Gastroesophageal sphincter (tissue), 4 donors: ENCODE measurements at places on chromosomes 6 and 20. TPM values are rescaled to one million over a fixed set of nuclear protein-coding genes. Genes with fewer than 3 reads are reported as not detected.

IMPG1 gene
- 0.54 TPM for total RNA-seq

DCDC2 gene
- 0.15 TPM for total RNA-seq

PLEKHG1 gene
- total RNA-seq = 14.2 TPM

LRRC73 gene
- 0.16 TPM for total RNA-seq

- H3K27me3 ChIP-seq = no peaks in the 10 kb centered on the region
- no peak overlapping the region for H3K27ac ChIP-seq
- ATAC-seq = no peak
- no peak overlapping the region for H3K4me3 ChIP-seq
Measured at GRCh38 chr20:1443085-1443484, 23.6 kb downstream of the NSFL1C start.

DNA sequence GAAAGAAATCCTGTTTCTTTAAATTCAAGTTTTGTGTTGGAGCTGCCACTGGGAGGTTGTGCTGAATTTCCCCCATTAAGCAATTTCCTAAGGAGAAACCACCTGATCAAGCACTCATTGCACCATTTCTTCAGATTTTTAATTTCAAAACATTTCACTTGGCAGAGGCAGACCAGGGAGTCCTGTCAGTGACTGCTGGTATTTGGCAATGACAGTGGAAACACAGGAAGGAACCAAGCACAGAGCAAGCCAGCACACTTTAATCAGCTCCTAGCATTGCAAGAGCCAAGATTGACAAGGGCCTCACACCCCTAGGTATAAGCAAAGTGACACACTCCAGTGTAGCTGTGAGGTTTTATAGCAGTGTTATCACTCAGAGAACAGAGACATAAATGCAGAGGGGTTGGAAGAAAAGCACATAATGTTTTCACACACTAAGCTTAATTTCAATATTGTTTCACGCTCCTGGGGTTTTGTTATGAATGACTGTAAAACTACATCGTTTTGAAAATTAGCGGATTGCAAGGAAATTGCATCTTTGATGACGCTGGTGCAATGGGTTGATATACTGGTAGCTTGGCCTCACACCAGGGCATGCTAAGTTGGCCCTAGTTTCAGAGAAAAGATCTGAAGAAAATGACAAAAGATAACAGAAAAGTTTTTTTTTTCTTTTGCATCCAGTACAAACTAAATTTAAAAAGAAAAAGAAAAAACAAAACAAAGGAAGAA is 768.4 kb downstream of the TFAP2A start:
- H3K36me3 ChIP-seq = no peaks in the 10 kb centered on the region
- no peaks in the 10 kb centered on the region for H3K4me1 ChIP-seq
- no peak overlapping the region for H3K27ac ChIP-seq

GRCh38 chr20:38961530-38962043 is 557 bp upstream of the DHX35 start:
- H3K36me3 ChIP-seq = no peaks in the 10 kb centered on the region
- H3K4me3 ChIP-seq = peak overlapping the region; percentile 72
- peak overlapping the region; percentile 95 for H3K27ac ChIP-seq
- H3K4me1 ChIP-seq = no peaks in the 10 kb centered on the region
- no peak for ATAC-seq
- H3K27me3 ChIP-seq = no peaks in the 10 kb centered on the region

DNA sequence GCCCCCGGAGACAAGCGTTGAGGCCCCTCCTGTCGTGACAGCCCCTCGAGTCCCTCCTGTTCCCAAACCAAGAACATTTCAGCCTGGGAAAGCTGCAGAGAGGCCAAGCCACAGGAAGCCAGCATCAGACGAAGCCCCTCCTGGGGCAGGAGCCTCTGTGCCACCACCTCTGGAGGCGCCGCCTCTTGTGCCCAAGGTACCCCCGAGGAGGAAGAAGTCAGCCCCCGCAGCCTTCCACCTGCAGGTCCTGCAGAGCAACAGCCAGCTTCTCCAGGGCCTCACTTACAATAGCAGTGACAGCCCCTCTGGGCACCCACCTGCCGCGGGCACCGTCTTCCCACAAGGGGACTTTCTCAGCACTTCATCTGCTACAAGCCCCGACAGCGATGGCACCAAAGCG is 72.4 kb downstream of the SERAC1 start:
- peaks cover 64% of the 10 kb centered on the region for H3K36me3 ChIP-seq
- H3K4me1 ChIP-seq = no peaks in the 10 kb centered on the region
- no peak for ATAC-seq
- no peaks in the 10 kb centered on the region for H3K27me3 ChIP-seq

DNA sequence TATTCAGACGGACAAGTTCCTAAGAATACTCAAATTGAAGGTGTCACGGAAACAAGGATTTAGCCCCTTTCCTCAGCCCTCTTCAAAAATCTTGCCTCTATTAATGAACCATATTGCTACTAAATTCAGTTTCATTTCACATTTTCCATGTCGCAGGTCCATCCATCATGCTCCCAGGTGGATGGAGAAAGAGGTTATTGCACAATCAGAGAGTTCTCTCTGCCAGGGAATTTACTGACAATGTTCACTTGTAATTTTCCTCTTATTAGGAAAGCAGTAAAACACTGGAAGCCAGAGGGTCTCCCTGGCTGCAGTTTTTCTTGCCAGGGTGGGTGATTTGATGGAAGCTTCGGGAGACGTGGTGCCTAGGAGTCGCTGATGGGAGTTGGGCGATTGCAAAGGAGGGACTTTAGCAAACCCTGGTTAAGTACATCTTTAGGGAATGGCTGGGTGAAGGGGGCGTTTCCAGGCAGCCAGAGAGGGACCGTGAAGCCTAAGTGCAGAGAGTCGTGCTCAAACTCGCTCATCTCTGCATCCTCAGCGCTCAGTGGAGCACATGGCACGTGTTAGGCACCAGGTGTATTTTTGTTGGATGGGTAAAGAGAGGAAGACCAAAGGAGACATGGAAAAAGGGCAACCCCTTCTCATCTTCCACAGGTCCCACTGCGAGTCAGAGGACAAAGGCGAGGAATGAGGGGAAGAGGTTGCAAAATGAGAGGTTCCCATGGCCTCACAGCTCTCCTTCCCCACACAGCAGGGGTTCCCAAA is 321.9 kb upstream of the CDH4 start:
- no peak overlapping the region for H3K4me3 ChIP-seq
- H3K27me3 ChIP-seq = no peaks in the 10 kb centered on the region
- peaks cover 15% of the 10 kb centered on the region for H3K4me1 ChIP-seq
- no peak for ATAC-seq
- no peak overlapping the region for H3K27ac ChIP-seq

DNA sequence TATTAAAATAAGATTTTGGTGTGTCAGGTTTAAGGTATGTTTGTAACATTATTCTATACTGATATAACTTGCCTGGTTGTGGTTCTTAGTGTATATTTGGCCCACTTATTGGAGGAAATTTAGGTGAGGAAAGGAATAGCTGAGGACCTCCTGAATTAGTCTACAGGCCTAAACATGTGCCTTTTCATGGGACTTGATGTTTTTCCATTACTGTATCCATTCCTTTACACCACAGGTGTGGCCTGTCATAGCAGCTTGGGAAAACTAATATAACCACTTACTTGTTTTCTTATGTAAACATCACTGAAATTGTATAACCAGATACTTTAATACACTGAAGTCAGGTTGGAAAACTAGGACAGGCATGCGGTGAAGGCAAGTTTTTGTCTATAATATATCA is 27.6 kb downstream of the BCKDHB start:
- H3K27me3 ChIP-seq = no peaks in the 10 kb centered on the region
- ATAC-seq = no peak
- H3K4me3 ChIP-seq = no peak overlapping the region
- H3K27ac ChIP-seq = no peak overlapping the region
- no peaks in the 10 kb centered on the region for H3K4me1 ChIP-seq

GRCh38 chr6:140825731-140826130 is 1307.0 kb upstream of the GJE1 start:
- H3K36me3 ChIP-seq = no peaks in the 10 kb centered on the region
- H3K4me3 ChIP-seq = no peak overlapping the region
- no peak for ATAC-seq
- no peaks in the 10 kb centered on the region for H3K27me3 ChIP-seq
- no peak overlapping the region for H3K27ac ChIP-seq

DNA sequence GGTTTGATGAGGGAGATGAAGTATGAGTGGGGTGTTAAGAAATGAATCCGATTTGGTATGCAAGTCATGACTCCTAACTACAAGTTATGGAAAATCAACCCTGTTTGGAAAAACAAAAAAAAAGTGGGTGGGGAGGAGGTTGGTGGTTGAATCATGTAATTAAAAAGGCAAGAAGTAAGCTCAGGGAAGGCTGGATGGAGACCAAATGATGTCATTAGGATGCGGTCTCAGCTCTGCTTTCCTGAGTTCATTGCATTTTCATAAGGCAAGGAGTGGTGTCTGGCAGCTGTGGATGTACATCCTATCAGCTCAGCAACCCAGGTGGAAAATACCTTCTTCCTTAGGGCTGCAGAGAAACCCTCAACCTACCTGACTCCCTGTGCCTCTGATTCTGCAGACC is 60.4 kb upstream of the AKAP12 start:
- H3K4me3 ChIP-seq = no peak overlapping the region
- H3K27ac ChIP-seq = no peak overlapping the region
- H3K27me3 ChIP-seq = no peaks in the 10 kb centered on the region
- no peaks in the 10 kb centered on the region for H3K36me3 ChIP-seq
- no peak for ATAC-seq
- no peaks in the 10 kb centered on the region for H3K4me1 ChIP-seq

DNA sequence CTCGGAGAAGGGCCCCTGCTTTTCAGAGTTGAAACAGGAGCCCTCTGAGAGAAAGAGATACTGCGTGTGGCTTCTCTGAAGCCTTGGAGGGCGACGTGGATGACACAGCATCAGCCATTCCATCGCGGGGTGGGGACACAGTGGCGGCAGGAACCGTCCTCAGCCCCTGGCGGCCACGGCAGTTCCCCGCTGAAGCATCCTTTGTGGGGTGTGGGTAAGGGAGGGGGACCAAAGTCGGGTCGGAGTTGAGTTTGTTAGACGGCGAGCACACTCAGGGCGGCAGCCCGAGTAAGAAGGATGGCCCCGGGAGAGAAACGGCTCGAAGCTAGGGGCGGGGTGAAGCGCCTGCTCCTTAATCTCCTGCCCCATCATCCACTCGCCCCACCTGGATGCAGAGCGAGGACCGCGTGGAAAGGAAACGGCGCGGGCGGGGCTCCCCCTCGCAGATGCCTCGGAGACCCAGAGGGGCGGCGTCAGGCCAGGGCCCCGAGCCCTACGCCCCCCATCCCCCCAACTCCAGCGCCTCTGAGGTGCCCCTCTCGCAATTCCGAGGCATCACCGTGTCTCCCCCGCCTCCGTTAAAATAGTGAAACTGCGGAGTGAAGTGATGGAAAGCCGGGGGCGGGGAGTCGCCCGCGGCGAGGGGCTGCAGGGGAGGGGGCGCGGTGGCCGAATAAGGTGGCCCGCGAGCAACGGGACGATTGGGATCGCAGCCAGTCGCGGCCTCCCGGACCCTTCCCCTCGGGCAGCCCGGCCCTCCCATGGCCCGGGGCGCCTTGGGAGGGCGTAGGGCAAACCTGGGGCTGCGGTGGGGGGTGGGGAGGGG is 796 bp upstream of the RREB1 start:
- H3K27ac ChIP-seq = no peak overlapping the region
- peak overlapping the region; percentile 87 for H3K4me3 ChIP-seq
- H3K27me3 ChIP-seq = no peaks in the 10 kb centered on the region
- peaks cover 33% of the 10 kb centered on the region for H3K4me1 ChIP-seq

DNA sequence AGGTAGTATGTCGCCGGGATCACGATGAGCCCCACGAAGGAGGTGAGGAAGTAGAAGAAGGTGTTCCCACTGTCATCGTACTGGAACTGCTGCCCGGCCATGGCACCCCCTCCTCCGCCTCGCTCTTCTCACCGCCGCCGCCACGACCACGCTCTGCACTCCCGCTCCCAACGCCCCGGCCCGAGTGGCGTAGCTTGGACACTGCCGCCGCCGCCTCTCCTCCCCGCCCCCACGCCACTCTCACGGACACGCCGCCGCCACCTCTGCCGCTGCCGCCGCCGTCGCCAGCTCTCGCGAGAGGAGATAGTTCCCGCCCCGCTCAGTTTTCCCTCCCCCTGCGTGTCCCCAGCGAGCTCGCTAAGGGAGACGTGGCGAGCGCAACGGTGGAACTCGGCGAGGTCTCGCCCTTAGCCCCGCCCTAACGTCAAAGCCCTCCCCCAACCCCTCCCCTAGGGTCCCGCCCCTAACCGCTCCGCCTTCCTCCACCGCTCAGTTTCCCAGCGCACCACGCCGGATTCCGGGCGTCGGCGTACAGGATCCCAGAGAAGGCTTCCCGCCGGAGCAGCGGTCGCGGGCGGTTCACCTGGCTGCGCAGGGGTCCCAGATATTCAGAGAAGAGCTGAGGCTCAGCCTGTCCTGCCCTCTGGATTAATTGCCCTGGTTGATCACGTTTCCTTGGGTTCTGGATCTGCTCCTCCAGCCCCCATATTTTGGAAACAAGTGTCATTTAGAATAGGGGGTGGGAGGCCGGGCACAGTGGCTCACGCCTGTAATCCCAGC is at the start of gene SEC63:
Gene SEC63 (minus strand): TSS at position 300 of the 780 bp plus-strand sequence. CDS start 199 bp downstream, at position 101.
- peaks cover 14% of the 10 kb centered on the region for H3K4me1 ChIP-seq
- H3K27me3 ChIP-seq = no peaks in the 10 kb centered on the region
- peak within 1 kb of the TSS; percentile 95 for H3K4me3 ChIP-seq
- ATAC-seq = peak; percentile 99
- H3K36me3 ChIP-seq = no peaks in the 10 kb centered on the region
- H3K27ac ChIP-seq = peak within 1 kb of the TSS; percentile 70

DNA sequence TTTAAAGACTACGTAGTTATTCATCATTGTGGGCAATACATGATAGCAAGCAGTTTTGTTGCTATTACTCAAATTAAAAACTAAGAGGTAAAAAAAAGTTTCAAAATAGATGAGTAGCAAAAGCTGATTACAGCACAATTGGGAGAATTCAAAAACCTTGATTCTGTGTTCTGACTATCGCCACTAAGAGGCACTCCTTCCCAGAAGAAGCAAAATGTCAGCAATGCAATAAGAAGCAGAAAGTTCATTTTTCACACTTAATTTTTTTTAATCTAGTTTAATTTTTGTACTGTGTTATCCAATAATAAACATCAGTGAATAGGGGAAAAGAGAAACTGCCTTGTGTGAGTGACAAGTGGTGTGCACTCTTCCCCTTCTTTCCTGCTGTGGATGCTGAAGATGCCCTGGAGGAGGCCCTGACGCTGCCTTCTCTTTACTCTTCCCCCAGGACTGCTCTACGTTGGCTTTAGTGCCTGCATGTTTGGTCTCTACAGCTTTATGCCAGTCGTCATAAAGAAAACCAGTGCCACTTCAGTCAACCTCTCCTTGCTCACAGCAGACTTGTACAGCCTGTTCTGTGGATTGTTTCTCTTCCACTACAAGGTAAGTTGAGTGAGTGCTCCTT is 263.2 kb upstream of the PLN start:
- H3K27ac ChIP-seq = peak overlapping the region; percentile 5
- H3K4me3 ChIP-seq = no peak overlapping the region
- no peak for ATAC-seq
- no peaks in the 10 kb centered on the region for H3K27me3 ChIP-seq
- no peaks in the 10 kb centered on the region for H3K4me1 ChIP-seq

- H3K4me3 ChIP-seq = no peak overlapping the region
- no peaks in the 10 kb centered on the region for H3K4me1 ChIP-seq
- H3K36me3 ChIP-seq = no peaks in the 10 kb centered on the region
- H3K27me3 ChIP-seq = peaks cover 7% of the 10 kb centered on the region
- ATAC-seq = no peak
Measured at GRCh38 chr20:22690616-22691179, 106.3 kb upstream of the FOXA2 start.

GRCh38 chr6:71492668-71493067 is 204.1 kb downstream of the OGFRL1 start:
- ATAC-seq = no peak
- peaks cover 4% of the 10 kb centered on the region for H3K4me1 ChIP-seq
- no peak overlapping the region for H3K27ac ChIP-seq
